Bronchial smooth muscle cell (primary cell): ENCODE measurements at places on chromosomes 12 and 14. TPM values are rescaled to one million over a fixed set of nuclear protein-coding genes. Genes with fewer than 3 reads are reported as not detected.

KANSL2 gene
- 31.8 and 44.7 TPM in 2 replicates for total RNA-seq

RHEBL1 gene
- total RNA-seq, result under 0.01 TPM in 1 of 2 replicates, not detected in the other

MED6 gene
- 15.2 and 23.0 TPM in 2 replicates for total RNA-seq

OR4E1 gene
- total RNA-seq, result not detected in 2 replicates

RIPK3 gene
- total RNA-seq, result 2.5 and 6.2 TPM in 2 replicates

HHIPL1 gene
- 8.5 and 8.6 TPM in 2 replicates for total RNA-seq

ERP27 gene
- not detected in 2 replicates for total RNA-seq

IL31 gene
- not detected in 2 replicates for total RNA-seq

IL22 gene
- total RNA-seq, result not detected in 2 replicates

MIPOL1 gene
- 9.1 and 10.2 TPM in 2 replicates for total RNA-seq

TPPP2 gene
- not detected in 2 replicates for total RNA-seq

GPR132 gene
- 0.32 and 1.0 TPM in 2 replicates for total RNA-seq

ADAMTS20 gene
- total RNA-seq, result not detected in 2 replicates

MYBPC1 gene
- not detected in 2 replicates for total RNA-seq

SLC4A8 gene
- total RNA-seq, result 3.0 and 7.6 TPM in 2 replicates

NEUROD4 gene
- not detected in 2 replicates for total RNA-seq

CARMIL3 gene
- under 0.01 and 0.17 TPM in 2 replicates for total RNA-seq

RNASE12 gene
- not detected in 2 replicates for total RNA-seq

PROX2 gene
- total RNA-seq, result not detected in 2 replicates

KRT8 gene
- 0.95 and 1.5 TPM in 2 replicates for total RNA-seq

AMN gene
- under 0.01 and 0.09 TPM in 2 replicates for total RNA-seq

ESR2 gene
- total RNA-seq, result 0.32 and 1.4 TPM in 2 replicates

SIX4 gene
- total RNA-seq, result 8.5 and 14.5 TPM in 2 replicates

WSCD2 gene
- total RNA-seq, result not detected in 2 replicates

LRIG3 gene
- total RNA-seq, result 89.3 and 135 TPM in 2 replicates

RAD9B gene
- 0.47 and 0.69 TPM in 2 replicates for total RNA-seq

TEX52 gene
- total RNA-seq, result not detected in 2 replicates

PHC1 gene
- total RNA-seq, result 6.8 and 16.6 TPM in 2 replicates

PLCZ1 gene
- not detected in 2 replicates for total RNA-seq

SIX6 gene
- not detected in 2 replicates for total RNA-seq

TMEM132C gene
- total RNA-seq, result not detected in 2 replicates

CIROP gene
- 1.3 and 4.6 TPM in 2 replicates for total RNA-seq

IL26 gene
- not detected in 2 replicates for total RNA-seq

CIT gene
- total RNA-seq, result 5.5 and 11.5 TPM in 2 replicates

HCAR1 gene
- under 0.01 and 0.17 TPM in 2 replicates for total RNA-seq

USP44 gene
- 10.0 and 11.8 TPM in 2 replicates for total RNA-seq

RERGL gene
- total RNA-seq, result not detected in 2 replicates

POTEG gene
- not detected in 2 replicates for total RNA-seq

DENND5B gene
- 6.5 and 6.8 TPM in 2 replicates for total RNA-seq

CABP1 gene
- 0.16 and 0.17 TPM in 2 replicates for total RNA-seq

SYT1 gene
- total RNA-seq, result 0.60 and 10.1 TPM in 2 replicates
